ENCODE measurements at places on chromosomes 3 and 15.
A peak's percentile ranks its signal among the peaks of the same experiment; 100 is the strongest.

- DNase-seq: no peak
Measured at GRCh38 chr3:13009946-13010315, 63.3 kb downstream of the IQSEC1 start.

- DNase-seq: no peak
Measured at GRCh38 chr3:177981576-177981975, 554.7 kb upstream of the KCNMB2 start.

DNA sequence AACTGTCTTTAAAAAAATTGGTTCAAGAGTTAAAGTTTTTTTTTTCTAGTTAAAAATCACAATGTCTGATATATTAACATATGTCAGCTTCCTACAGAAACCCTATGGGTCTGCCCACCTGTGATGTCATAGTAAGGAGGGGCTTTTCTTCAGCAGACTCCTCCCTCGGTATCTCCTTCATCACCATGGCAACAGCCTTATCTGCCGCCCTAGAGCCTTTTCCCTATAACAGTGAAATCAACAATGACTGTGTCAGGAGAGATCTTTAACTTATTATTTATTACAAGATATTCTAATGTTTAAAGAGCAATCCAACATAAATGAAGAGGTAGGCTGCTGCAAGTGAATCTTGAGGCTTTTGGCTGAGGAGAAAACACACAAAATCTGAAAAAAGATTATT, 138.7 kb downstream of the PEX5L start:
- DNase-seq: no peak

DNA sequence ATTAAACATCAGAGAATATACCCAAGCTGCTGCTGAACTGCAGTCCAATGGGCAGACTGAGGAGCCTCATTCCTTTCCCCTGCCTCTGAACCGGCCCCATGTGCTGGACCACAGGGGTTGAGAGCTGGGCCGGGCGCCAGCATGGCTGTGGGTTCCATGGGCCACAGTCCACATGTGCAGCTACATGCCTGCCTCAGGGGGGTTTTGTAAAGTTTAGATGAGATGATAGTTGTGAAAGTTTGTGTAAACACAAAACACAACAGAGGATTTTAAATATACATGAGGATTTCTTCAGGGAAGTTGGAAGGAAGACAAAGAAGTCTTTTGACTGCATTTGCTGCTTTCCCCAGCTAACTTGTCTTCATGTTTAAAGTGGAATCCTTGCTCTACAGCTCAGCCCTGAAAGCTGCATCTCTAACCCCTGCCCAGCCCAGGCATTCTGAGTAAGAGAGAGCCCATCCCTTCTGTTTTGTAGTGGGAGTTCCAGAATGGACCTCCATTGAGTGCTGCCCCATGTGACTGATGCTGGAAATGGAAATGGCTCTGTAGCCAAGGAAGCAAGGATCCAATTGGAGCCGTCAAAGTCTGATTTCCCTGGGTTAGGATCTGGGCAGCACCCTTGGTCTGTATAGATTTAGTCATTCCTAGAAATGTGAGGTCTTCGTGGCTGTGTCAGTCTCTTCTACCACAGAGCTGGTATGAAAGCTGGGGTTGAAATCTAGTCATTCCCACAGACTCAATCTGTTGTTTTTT, 17.5 kb downstream of the SLC12A8 start:
- no peak for DNase-seq

DNA sequence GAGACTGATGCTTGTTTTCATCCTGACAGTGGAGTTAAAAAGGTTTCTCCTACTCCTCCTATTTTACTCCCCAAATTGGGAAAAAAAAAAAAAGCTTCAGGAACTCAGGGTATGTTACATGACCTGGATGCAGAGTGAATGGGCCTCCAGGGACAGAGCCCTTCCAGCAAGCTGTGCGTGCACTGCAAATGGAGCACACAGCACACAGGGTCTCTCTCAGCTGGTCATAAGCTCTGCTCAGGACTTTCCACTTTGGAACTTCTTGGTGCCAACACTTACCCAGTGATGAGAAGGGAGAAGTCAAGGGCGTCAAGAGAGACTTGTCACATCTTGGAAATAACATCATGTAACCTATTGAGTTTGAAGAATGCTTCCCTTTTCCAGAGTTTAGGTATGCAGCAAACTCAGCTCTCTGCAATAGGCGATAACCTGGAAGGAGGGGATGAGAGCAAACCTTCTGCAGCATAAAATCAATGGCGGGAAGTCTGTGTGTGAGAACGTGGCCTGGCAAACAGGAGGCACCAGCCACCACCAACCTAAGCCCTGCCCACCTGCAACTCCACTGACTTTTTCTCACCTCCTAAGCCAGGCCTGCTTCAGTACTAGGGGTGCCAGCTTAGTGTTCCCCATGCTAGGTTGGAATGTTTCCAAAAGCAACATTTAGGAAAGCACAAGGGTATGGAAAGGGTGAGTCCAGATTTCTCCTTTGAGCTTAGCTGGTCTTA, 39.8 kb downstream of the MYZAP start:
- no peak for DNase-seq

GRCh38 chr3:156024904-156025533, 95.4 kb upstream of the KCNAB1 start:
- no peak for DNase-seq

DNA sequence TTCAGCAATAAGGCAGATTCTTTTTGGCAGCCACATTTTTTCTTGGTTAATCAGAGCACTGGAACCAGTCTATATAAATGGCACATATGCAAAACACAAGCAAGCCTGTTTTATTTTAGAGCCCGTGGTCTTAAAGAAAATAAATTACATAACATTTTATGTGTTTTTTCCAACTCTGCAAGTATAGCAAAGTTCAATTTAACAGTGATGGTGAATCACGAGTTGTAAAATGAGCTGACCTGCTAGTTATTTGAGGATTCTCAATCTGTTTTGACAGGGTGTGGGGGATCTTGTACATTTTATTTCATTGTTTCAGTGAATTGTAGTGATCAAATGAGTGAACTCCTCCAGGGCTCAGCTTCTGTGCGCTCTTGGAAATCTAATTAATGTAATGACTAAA, 2.7 kb downstream of the ARHGEF26 start:
- DNase-seq: no peak

DNA sequence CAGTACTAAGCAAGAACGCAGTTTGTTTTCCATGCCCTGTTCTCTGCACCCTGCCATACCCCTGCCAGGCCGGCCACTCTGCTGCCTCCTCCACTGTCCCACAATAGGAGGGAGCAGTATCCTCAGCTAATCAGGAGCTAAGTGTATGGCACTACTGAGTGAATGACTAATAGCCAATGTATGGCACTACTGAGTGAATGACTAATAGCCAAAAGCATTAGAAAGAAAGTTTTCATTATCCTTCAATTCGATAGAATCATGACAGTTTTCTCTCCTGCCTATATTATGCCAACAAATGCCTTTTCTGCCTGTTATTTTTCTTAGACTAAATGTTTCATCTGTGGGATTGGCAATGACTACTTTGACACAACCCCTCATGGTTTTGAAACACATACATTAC, 107.5 kb upstream of the CHRM5 start:
- no peak for DNase-seq

GRCh38 chr15:77418391-77418965, 1.4 kb downstream of the PEAK1 start:
- no peak for DNase-seq

DNA sequence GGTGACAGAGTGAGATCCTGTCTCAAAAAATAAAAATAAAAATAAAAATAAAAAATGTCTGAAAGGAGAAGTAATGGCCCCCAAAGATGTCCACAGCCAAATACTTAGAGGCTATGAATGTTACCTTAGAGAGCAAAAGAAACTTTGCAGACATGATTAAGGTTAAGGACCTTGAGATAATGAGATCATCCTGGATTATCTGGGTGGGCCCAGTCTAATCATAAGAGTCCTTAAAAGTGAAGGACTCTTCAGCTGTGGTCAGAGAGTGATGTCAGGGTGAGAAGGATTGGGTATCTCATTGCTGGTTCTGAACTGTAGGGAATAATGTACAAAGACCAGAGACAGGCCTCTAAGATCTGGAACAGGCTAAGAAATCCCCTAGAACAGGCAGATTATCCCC, 84.9 kb upstream of the POU1F1 start:
- no peak for DNase-seq

DNA sequence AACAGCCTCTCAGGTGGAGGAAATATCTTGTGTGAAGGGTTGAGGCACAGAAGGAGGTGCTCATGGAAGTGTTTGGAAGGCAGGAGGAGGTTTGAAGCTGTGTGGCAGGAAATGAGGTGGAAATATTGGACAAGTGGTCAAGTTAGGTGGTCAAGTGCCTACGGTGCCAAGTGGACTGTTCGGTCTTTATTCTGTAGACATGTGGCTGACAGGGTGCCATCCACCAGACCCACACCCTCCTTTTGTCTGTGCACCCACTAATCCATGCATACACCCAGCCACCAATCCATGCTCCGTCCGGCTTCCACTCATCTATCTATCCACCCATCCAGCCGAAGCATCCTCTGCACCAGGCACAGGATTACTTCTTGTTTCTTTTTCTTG, 2.2 kb downstream of the SLC6A20 start:
- DNase-seq: no peak

DNA sequence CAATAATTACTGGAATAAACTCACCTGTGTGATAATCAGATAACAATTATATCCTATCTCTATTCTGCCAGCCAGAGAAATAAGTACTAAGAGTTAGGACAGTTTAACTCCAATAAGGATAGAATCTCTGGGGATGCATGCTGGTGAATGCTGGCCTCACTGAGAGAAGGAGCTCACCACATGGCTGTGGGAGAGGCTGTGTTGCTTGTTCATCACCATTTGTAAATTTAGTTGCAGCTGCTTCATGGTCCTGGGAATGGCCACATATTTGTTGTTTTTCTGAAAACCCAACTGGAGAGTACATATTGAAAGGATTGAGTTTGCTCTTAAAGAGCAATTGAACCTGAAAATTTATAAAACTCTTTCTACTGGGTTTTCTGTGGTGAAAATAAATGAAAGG, 207.3 kb downstream of the NECTIN3 start:
- DNase-seq: no peak

DNA sequence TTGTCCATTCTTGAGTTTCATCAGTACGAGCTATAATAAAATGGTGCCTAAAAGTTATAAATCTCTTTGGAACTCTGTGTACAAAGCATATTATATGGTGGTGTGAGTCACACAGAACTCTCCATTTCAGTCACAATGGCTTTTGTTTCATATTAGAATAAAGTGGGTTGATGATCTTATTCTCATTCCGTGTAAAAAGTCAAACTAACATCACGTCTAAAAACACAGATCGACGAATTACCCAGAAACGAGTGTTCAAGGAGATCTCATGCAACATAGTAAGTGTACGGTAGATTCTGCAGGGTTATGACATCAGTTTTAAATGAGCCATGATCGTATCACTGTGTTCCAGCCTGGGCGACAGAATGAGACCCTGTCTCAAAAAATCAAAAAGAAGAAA, 122.4 kb downstream of the FOXP1 start:
- no peak for DNase-seq

DNA sequence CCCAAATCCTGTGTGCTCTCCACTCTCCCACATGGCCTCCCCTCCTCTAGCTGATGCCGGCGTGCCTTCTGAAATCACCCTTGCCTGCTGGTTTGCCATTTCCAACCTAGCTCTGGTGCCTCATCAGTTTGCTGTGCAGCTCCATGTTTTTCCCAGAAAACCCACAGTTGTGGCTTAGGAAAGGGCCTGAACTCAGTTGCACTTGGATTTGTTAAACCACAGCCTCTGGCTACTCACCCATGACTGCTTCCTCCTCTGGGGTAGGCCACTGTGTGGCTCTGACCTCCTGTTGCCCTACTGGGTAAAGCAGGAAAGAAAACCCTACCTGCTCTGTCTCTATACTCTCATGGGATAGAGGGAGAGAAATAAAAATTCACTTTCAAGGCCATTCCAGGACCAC, 97.3 kb downstream of the DAPK2 start:
- no peak for DNase-seq

DNA sequence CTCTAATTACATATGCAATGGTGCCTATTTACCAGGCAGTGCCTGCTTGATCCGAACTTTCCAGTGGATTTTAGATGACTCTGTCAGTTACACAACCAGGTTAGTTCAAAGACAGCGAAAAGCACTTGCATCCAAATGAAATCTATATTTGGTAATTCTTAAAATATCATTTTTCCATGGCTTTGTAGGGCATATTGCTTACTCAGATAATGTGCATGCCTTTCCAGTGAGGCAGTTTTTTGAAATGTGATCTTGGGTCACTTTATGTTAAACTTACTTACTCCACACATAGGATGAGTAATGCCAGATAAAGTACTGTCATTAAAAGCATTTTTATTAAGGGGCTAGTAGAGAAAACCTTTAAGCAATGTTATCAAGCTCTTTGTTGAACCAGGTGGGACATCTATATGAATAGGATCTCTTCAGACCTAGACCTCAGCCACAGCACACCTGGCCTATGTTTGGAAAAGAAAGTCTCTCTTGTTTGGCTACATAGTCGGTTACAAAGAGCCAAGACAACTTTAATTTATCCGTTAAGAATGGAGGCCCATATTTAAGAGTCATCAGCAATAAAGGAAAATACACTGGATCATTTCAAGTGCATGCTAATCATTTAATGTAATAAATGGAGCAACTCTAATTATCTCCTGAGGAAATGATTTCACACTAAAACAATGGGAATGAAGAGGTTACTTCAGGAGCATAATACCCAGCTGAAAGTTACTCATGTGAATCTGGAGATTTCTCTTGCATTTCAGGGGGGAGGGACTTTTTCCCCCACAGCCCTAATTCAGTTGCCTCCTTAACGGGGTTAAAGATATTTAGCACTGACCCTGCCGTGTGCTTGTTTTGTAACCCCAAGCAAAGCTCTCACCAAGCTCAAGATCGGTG, 56.3 kb upstream of the TMCO5A start:
- no peak for DNase-seq

DNA sequence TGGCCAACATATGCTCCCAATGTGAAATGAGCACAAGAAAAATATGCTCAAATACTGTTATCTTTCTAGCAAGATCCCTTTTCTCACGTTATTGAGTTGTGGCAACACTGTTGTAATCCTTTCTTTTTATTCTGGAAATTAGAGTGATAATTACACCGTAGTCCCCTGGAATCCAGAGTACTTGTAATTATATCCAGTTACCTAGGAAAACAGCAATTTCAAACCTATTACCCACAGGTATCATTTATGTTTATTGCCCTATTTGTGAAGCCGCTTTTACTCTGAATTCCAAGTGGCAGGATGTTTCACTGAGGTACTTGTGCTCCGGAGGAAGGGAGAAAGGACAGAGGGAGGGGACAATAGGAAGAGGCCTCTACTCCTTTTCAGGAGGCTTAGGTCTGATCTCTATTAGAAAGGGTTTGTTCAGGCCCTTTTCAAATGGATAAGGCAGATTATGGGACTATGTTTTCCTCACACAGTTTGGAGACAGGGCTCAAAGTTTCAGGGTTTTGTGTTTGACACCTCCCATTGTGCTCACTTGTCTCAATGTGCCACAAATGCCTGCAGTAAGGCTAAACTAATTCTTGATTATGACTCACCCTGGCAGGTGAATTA, 646.6 kb downstream of the TUSC7 start:
- DNase-seq: no peak

GRCh38 chr3:118833075-118833474, 201.6 kb downstream of the IGSF11 start:
- DNase-seq: peak; percentile 1
